ENCODE measurements at places on chromosomes 11 and 22. TPM values are rescaled to one million over a fixed set of nuclear protein-coding genes. Genes with fewer than 3 reads are reported as not detected.

Gene TRIM51
- total RNA-seq, result not detected

Gene OR8D2
- not detected for total RNA-seq

Gene OPCML
- total RNA-seq, result not detected

Gene LRP4
- not detected for total RNA-seq

Gene CTTN
- not detected for total RNA-seq

Gene LRRC55
- not detected for total RNA-seq

Gene OR5I1
- total RNA-seq, result not detected

Gene LMNTD2
- 21.4 TPM for total RNA-seq

Gene HTR3A
- 13.8 TPM for total RNA-seq

Gene HBE1
- not detected for total RNA-seq

Gene HSPA8
- 455 TPM for total RNA-seq

Gene SEC14L6
- total RNA-seq, result not detected

Gene TIMP3
- not detected for total RNA-seq

Gene MCAM
- total RNA-seq, result 0.42 TPM

Gene SLC22A8
- not detected for total RNA-seq

Gene ATP5MG
- total RNA-seq, result 118 TPM

Gene OTOG
- total RNA-seq, result not detected

Gene BTG4
- not detected for total RNA-seq

Gene OOSP1
- not detected for total RNA-seq

Gene CDC42BPG
- total RNA-seq, result 9.3 TPM

Gene PKNOX2
- not detected for total RNA-seq

Gene C11orf16
- not detected for total RNA-seq

Gene ABTB2
- total RNA-seq, result 5.9 TPM

Gene PNPLA5
- total RNA-seq, result not detected

Gene TEX12
- total RNA-seq, result not detected

Gene OR8D4
- not detected for total RNA-seq

Gene CDC45
- total RNA-seq, result 0.56 TPM

Gene UPK3A
- not detected for total RNA-seq

Gene HTR3B
- total RNA-seq, result not detected

Gene SHISA8
- 46.5 TPM for total RNA-seq

Gene SEC14L2
- 0.83 TPM for total RNA-seq

Measured in B cell (primary cell).